ENCODE measurements at places on chromosomes 5 and 9. TPM values are rescaled to one million over a fixed set of nuclear protein-coding genes. Genes with fewer than 3 reads are reported as not detected.

DNA sequence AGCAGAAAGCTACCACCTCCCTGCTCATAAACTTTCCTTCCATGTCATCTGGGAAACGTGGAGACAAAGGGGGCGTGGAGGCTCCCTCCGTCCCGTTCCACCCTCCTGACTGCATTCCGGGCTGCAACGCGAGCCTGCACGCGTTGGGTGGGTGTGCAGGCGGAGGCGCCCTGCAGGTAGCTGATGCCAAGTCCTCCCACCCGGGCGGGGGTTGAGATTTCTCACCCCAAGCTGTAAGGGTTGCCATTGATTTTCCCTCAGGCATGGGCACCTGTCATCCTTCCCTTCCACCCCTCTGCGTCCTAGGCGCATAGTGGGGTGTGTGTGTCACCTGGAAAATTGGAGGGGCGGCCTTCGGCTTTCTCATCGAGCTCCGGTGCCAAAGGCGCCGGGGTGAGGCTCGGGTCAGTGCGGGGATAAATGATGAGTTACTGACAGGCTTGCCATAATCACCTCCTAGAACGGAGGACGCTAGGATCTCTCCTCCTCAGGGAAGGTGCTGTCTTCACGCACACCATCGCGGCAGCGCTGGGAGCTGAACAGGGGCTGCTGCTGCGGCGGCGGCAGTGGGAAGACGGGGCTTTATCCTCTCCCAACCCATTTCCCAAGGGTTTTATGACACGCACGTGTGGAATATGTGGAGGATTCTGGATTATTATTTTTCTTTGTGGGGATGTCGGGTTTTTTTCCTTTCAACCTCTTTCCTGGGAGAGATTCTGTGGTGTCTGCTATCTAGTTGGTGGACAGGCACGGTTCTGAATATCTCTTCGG, 973 bp downstream of the PLPPR1 start:
- no peak for DNase-seq

RNF14 gene
- 99.8 TPM for total RNA-seq

GPX3 gene
- total RNA-seq = 537 TPM

DNA sequence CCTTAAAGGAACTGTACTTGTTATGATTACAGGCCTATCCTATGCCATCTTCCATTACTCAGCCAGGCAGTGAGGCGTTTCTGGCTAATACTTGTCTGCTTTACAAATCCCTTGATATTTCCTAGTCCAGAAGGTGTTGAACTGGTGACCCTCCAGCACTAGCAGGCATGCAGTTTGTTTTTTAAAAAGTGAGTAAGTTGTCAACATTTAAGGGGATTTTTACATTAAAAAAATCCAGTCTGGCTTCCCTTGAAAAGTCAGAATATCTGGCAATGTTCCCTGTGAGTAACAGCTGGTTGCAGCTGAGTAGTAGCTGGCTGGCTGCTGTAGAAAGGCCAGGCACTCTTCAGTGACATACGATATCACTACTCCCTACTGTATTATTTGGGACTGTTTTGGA, 21.8 kb downstream of the GRIN3A start:
- DNase-seq = no peak

- DNase-seq = no peak
These were observed 277.6 kb upstream of the ADAMTS16 start for GRCh38 chr5:4862500-4862899.

- DNase-seq = no peak
These were observed 442 bp downstream of the ZNF510 start for GRCh38 chr9:96777426-96777864.

DNA sequence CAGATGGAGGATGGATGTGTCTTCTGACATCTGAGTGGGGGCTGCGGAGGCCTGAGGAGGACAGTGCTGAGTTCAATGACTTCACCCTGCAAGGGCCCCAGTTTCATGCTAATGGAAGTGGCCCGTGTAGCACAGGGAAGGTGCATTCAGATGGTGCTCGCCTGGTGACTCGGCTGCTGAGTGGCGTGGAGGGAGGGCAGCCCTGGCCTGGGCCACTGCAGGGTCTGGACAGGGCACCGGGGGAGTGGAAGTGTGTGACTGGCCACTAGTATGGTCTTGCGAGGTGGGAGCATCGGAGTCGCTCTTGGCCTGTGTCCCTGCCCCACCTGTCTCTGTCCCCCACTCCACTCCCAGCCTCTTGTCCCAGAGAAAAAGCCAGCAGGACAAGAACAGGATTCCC, 1.7 kb upstream of the SLC9A3 start:
- no peak for DNase-seq

SPINK4 gene
- not detected for total RNA-seq

DNA sequence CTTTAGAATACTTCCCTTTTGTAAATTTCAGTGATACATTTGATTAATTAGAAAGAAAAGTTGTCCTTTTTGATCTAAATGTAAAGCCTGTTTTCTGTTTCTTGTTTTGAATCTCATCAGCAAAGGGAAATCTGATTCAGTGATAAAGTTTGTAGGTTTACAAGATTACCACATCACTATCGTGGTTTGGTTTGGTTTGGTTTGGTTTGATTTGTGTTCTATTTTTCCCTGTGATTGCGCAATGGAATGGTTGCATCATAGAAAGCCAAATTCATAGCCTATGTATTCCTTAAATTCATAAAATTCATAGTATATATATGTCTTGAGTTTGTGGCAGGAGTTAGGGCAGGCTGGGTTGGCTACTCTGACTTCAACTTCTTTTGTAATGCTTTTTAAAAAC, 15.2 kb downstream of the SRFBP1 start:
- no peak for DNase-seq

DNA sequence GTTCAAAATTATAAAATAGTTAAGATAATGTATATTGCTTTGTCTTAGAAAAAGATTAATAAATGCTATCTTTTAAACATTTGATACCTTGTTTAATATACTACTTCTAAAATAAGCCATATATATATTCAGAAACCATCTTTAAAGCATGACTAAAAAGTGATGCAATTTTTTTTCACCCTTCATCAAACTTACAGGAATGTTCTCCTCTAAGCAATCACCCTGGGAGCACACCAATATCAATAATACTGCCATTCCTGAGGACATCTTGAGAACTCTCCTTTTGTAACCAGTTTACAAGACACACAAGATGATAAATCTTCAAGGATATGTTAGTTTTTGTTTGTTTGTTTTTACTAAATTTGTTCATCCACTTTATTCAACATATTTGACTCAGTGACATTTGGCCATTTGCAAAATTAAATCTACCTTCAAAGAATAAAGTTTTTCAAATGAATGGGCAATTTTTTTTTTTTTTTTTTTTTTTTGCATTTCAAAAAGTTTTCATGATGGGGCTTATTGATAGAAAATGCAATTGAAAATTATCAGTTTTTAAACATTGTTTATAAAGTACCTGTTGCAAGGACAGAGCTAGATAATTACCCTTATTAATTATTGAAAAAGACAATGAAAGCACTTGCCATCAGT, 17.2 kb downstream of the FOXD1 start:
- no peak for DNase-seq

DNA sequence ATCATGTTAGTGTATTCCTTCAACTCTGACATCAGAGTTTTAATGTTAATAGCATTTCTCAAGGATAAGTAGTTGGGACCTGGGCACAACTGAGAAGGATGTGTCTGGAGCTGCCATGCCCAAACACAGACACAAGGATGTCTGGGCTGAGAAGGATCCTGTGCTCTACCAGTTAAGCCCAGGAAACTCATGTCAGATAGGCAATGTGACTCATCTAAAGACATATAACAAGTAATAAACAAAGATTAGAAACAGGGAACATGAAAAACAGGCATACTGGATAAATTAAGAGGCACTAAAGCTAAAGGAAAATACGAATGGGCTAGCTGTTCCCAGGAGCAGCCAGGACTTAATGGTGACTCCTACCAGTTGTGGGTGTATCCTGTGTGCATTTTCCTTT, 9.1 kb upstream of the EGFLAM start:
- DNase-seq = no peak

GRCh38 chr9:108780942-108781734, 74.6 kb downstream of the ACTL7B start:
- no peak for DNase-seq

GRCh38 chr5:98060148-98060547, 713.3 kb upstream of the RGMB start:
- no peak for DNase-seq

LRRC70 gene
- 1.4 TPM for total RNA-seq

DNA sequence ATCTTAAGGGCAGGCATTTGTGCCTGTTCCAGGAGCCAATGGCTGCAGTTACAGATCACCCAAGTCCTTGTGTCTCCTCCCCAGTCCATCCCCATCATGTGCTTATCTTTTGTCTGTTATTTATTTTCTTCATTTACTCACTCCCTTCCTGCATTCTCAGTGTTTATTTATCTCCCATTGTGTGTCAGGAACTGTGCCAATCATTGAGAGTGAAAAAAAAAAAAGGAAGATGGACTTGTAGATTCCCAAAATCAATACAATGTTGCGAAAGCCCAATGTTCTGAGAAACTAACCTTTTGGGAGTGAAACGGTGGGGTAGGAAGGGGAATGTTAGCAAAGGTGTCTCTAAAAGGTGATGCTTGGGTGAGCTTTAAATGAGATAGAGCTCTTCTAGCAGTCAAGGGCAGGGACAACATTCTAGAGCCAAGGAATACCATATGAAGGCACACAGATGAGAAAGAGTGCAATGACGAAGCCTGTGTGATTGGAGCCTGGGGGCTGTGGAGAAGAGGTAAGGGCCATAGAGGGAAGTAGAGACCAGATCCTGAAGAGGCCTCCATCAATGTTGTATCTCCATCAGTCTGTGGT, 53.0 kb downstream of the CMYA5 start:
- DNase-seq = no peak

MYOT gene
- 8.7 TPM for total RNA-seq

- DNase-seq = peak; percentile 48
These were observed 31.6 kb downstream of the TNFSF8 start for GRCh38 chr9:114898741-114899140.

- DNase-seq = no peak
These were observed 7.6 kb upstream of the PPP1R26 start for GRCh38 chr9:135471791-135472640.

DNA sequence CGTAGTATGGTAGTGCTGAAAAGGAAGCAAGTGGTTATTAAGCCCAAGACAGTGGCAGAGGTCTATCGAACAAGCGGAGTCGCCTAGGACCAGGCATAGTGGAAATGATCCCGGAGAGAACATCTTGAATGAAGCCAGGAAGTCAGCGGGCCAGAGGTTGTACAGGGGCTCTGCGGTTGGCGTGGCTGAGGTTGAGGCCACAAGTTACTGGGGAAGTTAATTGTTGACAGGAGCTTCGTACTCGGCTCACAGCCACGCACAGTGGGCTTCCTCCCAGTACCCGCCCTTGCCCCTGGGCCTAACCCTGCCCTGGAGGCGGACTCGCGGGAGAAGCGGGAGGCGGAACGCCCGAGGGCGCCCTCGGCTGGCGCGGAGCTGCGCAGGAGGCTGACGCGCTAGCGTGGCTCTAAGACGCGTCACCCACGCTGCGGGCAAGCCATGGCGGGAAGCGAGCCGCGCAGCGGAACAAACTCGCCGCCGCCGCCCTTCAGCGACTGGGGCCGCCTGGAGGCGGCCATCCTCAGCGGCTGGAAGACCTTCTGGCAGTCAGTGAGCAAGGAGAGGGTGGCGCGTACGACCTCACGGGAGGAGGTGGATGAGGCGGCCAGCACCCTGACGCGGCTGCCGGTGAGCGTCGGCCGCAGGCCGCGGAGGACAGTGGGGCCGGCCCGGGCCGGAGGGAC, at the start of gene FBXO4:
Gene FBXO4 (plus strand): TSS at position 410 of the 683 bp plus-strand sequence. CDS start 29 bp downstream, at position 439.
- peak; percentile 94 for DNase-seq

HMCN2 gene
- total RNA-seq = 7.3 TPM

DNA sequence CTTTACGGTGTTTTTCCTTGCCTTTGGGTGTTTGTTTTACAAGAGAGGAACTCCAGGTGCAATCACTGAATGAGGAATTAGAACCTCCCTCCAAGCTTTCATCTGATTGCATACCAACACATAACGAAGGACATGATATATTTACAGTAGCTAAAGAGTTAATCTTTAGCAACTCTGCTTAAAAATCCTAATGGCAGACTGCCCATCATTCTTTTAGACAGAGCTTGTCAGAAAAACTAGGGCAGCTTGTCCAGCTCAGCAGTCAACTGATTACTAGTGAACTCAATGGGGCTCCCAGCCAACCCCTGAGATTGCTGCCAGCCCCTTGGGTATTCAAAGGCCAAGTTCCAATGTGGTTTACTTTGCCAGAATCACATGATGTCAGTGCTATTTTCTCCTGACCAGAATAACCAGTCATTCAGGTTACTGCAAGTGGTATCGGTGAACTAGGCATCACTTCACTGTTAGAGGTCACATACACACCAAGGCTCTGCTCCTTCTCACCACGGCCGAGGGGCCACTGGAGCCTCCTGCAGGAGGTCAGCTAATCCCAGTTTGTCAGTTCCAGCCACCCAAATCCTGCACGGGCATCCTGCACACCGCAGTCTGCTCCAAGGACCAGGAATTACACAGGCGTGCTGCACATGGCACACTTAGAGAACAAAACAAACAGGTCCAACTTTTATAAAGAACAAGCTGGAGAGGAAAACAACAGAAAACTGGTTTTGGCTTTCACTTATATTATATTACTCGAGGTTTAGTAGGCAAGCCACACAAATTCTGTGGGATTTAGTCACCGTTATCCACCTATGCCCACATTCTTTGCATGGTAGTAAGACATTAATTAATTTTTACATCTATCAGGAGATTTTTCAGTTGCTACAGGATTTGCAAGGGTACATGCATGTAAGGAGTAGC, 62.5 kb downstream of the NFIB start:
- DNase-seq = peak; percentile 89

GRCh38 chr5:102961671-102962070, 158.3 kb downstream of the GIN1 start:
- no peak for DNase-seq

N4BP3 gene
- 2.7 TPM for total RNA-seq

- no peak for DNase-seq
These were observed 107.3 kb upstream of the DPYSL3 start for GRCh38 chr5:147617191-147617606.

GRCh38 chr5:109939116-109939682, 249.5 kb downstream of the MAN2A1 start:
- no peak for DNase-seq

GRCh38 chr5:74519161-74519571, 121.4 kb downstream of the ENC1 start:
- DNase-seq = no peak

CCDC187 gene
- not detected for total RNA-seq

DNA sequence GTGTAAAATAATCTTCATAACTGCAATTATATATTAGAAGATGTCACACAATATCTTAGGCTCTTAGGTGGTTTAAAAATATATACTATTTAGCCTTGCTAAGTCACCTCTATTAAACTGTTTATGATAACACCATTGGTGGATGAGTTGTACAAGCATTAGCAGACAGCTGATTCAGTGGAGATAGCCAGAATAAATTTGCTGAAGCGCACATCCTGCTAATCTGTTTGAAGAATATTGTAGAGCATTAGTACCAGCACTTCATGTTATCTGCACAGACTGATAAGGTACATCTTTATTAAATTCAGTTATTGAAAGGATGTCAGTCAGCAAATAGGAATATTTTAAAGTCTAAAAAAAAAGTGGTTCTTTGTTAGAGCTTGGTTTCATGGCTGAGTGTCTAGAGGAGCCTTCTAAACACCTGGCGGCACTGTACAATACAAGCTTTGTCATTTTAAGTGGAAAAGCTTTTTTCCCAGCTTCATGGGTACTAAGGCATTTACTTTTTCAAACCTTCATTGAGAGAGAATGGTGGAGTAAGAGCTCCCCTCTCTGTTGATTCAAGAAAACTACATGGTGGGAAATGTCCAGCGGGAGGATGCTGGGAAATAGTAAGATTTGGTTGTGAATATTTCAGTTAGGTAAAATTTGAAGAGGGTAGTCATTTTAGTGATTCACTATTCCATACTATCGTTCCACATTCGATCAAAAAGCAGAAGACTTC, 275.1 kb downstream of the SLF1 start:
- DNase-seq = no peak

GRCh38 chr9:95762322-95762721, 113.2 kb upstream of the ERCC6L2 start:
- no peak for DNase-seq
